Thyroid gland (tissue), 4 donors: ENCODE measurements at places on chromosomes 6 and 20.

GRCh38 chr6:633611-634010 lies 23.3 kb downstream of the HUS1B start:
- no peak for DNase-seq

- DNase-seq, result no peak
Observed at GRCh38 chr6:112821476-112821875, 474.3 kb downstream of the RFPL4B start.

- no peak for DNase-seq
Observed at GRCh38 chr6:63391203-63391970, 71.6 kb upstream of the LGSN start.

GRCh38 chr6:170026751-170027646 lies 263.9 kb downstream of the DLL1 start:
- DNase-seq, result no peak

DNA sequence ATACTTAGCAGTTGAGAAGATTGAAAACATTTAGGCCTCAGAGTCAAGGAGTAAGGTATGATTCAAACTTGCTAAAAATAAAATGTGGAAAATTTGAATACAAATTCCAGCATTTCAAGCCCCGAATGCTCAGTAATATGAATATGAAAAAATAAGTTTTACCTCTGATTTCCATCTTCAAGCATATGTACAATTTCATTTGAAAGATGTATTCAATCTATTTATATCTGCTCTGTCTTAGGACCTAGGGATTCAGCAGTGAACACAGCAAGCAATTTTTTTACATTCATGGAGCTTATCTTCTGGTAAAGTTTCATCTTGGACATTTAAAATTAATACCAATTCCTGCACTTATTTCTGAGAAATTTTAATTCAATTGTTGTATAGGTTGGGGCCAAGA lies 262.7 kb upstream of the FOXQ1 start:
- DNase-seq, result no peak

- DNase-seq, result peak; percentile 38
Observed at GRCh38 chr6:83055366-83055964, 10.2 kb downstream of the UBE3D start.

GRCh38 chr6:10837995-10838793 lies at the start of gene MAK:
TSS of gene MAK (minus strand) at chr6:10838539. CDS start at chr6:10830648, 7,891 bp downstream.
- DNase-seq, result peak; percentile 84

DNA sequence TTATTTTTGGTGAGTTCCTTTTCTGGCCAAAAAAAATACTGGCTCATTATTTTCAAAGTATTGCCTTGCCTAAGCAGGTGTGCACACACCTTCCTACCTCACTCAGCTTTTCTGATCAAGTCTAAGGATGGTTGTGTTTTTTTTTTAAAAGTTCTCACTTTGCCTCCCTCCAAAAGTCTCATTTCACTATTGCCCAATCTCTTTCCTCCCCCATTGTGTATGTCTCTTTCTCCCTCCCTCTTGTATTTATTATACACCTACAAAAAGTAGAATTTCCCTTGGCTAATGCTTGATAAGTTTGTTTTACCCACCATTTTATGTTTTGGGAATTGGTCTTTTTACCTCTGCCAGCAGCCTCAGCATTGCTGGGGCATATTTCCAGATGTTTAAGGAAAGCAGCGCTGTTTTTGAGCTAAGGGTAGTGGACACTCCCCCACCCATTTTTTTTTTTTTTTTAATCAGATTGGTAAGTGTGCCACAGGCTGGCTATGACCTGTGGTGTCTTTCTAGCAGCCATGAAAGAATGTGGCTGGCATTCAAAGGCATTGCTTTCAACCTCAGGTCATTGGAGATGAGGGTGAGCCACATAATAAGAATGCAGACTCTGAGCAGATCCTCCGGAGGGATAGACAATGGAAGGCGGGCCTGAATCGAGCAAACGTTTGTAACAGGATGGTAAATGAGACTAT lies 668.6 kb downstream of the UTRN start:
- DNase-seq, result no peak

- DNase-seq, result no peak
Observed at GRCh38 chr6:5937169-5937909, 69.4 kb downstream of the NRN1 start.

GRCh38 chr6:117552618-117553017 lies 49.7 kb downstream of the GOPC start:
- DNase-seq, result no peak

DNA sequence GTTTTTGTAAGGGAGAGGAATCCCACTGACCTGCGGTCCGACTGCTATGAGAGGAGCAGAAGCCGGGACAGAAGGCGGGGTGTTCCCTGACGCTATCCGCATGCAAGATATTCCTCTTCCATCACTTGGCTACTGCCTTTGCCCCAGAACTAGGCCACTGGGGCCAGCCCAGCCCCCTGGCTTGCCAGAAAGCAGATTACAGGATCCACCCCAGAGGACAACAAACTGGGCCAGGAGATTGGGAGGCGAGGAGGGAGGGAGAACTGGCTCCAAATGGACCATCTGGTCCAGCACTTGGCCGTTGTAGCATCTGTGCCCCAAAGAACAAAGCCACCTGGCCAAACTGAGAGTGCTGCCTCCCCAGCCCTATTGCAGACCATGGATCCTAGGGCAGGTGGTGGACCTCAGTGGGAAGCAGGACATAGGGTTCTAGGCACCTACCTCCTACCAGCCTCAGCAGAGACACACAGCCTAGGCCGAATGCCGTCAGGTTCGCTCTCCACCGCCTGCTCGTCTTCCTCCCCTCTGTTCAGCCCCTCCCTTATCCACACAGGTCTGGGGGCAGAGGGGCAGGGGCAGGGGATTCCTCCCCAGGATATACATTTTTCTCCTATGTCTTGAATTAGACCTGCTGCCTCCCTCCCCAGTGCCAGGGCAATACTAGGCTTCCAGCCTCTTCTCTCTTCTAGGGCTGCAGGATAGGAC lies 4.0 kb downstream of the MDGA1 start:
- DNase-seq, result no peak

GRCh38 chr6:108039681-108040080 lies 34.9 kb downstream of the OSTM1 start:
- DNase-seq, result no peak

DNA sequence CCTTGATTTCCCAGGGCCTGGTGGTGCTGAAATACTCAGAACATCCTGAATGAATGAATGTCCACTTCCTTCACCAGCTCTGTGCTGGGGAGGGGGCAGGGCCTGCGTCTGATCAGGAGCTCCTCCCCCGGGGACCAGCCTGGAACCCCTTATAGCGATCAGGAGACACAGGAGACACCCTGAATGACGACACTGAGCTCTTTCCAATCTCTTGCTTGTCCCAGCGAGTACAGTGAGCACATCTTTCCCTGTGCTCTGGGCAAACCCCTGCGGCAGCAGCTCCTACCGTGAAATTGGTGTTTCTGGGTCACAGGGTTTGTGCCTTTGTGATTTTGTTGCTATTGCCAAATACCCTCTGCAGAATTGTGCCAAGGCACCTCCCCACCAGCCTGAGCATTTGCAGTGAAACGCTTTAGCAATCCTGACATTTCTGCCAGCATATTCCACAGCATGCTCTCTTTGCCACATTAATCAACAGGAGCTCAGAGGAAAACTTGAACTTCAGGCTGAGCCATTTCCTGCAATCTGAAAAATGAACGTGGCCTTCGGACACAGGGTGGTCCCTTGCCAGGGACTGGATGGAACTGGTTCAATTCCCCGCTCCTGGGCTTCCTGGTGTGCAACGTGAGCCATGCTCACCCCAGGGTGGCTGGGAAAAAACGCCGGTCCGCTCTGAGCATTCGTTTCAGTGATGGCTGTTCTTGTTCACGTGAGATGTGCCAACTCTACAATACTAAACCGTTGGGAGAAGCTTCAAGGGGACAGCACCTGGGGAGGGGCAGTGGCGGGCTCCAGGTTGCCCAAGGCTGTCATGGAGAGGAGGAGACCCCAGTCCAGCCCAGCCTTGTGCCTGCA lies 23.1 kb upstream of the MRGBP start:
- peak; percentile 81 for DNase-seq
